ENCODE measurements at places on chromosomes 4 and X.

- no peak for DNase-seq
Measured at GRCh38 chrX:20382518-20383297, 116.0 kb upstream of the RPS6KA3 start.

GRCh38 chrX:6777238-6778002, 242.5 kb upstream of the VCX3A start:
- no peak for DNase-seq

- no peak for DNase-seq
Measured at GRCh38 chr4:145299380-145300076, 119.1 kb upstream of the OTUD4 start.

DNA sequence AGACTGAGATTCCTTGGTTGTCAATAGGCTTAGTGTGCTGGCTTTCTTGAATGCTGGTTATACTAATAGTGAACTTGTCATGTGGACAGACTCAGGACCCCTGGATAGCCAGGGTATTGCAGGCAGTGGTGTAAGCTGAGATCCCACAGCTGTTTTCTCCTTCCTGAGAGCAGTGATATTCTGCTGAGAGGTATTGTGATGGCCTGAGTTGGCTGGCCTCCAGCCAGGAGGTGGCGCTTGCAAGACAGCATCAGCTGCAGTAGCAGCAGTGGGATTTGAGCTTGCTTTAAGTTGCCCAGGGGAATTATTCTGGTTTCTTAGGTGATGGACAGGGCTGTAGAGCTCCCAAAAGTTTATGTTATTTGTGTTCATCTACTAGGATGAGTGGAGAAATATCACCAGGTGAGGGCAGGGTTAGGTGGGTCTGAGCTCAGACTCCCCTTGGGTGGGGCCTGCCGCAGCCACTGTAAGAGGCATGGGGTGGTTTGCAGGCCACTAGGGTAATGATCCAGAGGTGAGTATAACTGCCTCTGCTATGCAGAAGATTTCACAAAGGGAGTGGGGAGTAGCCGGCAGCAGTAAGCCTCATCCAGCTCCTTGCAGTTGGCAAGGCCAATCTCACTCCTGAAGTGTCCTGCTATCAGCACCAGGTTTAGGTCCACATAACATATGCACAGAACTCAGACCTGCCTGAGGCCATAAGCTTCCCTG, 66.2 kb downstream of the IL15 start:
- DNase-seq = no peak

- DNase-seq = no peak
Measured at GRCh38 chrX:148412006-148412405, 88.4 kb upstream of the AFF2 start.

- DNase-seq = no peak
Measured at GRCh38 chr4:78355306-78355705, 196.3 kb upstream of the ANXA3 start.

DNA sequence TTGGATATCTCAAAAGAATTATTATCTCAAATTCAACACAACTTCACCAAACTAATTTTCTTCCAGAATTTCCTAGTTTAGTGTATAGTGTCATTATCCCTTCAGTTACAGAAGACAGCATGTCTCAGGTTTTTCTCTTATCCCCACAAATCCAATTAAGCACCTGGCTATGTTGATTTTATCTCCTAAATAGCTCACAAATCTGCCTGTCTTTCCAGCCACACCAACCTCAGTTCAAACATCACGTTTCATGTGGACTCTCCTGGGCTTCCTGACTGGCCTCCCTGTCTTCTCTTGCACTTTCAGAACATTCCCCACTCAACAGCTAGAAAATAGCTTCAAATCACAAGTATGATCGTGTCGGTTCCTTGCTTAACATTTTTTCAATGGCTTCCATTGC, 14.8 kb downstream of the STK32B start:
- DNase-seq = no peak

DNA sequence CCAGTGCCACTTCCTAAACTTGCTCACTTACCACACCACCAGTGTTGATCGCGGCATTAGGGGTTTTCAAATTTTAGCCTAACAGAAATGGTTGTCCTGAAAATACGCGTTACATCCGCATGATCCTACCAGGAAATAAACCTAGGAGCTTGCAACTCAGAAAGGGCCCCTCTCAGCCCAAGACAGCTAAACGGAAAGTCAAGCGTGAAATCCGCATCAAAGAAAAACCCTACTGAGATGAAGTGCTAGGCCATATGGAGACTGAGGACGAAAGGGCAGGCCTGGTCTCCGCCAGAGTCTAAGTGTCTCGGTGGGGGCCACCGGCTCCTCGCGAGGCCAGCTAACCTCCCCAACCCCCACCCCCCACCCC, 626 bp downstream of the YTHDC1 start:
- no peak for DNase-seq

GRCh38 chrX:52415304-52415703, 46.5 kb downstream of the XAGE2 start:
- DNase-seq = no peak

GRCh38 chr4:46270986-46271596, 118.8 kb downstream of the GABRA2 start:
- DNase-seq = no peak

DNA sequence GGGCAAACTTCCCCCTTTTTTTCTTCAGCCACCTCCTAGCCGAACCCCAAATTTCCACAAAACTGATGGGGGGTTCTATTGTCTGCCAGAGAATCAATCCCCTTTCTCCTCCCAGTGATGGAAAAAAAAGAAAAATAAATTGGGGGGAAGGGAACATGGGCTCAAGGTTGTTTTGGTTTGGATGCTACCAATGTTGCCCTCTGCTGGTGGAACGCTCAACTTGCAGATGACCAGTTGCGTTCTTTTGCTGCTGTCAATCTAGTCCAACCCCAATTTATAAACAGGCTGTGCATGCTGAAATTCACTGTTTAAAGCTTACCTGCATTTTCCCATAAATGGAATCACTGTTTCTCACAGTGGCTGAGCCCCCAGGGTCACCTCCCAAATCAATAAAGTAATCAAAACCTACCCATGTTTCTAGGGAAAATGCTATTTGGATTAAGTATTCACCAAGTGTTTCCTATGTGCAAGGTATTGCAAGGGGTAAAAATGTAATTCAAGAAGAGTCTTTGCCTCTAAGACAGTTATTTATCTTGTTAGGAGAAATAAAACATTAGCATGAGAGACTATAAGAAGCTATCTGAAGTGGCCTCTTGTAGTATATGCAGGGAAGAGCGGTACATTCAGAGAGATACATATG, 116.7 kb upstream of the TMEM164 start:
- DNase-seq = no peak

DNA sequence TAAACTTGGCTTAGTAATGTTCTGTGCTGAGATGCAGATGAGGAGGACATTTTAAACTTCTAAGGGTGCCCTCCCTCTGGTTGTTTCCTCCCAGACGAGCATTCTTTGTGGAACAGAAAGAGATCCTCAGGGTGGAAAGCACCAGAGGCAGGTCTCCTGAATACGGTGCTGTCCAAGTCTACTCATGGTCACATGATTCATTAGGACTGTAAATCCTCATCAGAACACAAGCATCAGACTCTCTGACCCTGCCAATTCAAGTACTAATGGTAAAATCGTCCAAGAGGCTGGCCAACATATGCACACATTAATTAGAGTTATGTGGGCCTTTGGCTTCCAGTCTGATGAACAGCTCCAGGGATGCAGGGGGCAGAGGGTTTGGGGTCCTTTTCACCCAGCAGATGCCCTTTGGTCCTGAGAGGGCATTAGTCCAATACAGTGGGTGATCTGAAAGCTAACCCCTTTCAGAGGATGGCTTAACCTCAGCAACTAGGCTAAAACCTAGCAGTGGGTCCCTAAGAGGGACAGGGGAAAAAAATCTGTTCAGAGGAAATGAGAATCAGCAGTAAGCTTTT, 18.2 kb downstream of the HAND2 start:
- DNase-seq = no peak

DNA sequence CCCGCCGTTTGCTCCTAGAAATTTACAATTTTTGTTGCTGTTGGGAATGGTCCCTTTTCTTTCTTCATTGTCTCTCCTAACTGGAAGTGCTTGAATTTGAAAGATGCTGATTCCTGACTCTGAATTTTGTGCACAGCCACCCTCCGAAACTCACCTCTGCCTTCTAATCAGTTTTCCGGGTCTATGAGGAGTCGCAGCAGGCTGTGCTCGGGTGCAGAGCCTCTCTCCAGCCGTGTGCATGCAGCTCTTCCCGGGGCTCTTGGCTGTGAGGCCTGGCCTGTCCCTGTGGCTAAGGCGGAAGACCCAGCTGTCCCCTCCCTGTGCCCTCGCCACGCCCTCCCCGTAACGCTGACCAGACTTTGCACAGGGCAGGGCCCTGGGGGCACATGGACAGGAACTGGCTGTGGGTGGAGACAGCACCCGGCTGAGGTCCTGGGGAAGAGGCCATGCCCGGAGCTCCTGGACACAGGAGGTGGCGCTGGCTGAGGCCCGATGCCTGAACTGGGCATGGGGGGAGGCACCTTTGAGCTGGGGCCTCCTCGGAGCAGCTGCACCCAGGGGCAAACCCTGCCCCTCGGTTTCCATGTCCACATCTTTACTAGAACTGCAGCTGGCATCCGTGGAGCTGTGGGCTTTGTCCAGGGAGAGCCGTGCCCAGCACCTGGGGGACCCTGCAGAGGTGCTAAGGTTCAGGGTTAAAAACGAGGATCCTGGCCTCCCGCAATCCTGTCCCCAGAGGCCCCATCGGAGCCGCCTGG, 32.6 kb upstream of the SPON2 start:
- peak; percentile 55 for DNase-seq

DNA sequence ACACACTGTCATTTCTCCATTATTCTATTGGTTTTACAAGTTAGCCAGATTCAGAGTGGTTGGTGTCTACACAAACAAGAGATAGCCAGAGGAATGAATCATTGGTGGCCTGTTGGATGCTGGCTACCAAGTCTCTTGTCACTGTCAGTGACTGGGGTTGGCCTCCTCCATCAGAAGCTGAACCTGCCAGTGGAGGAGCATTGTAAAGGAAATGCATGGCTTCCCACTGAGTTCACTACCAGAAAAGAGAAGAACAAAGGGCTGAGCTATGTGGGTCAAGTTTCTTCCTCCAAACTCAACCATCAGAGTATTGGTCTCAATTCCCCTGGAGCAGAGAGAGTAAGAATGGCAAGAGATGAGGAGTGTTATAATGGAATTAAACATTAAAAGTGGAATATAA, 26.5 kb upstream of the ANKRD50 start:
- no peak for DNase-seq

GRCh38 chr4:106312377-106312776, 3.6 kb downstream of the TBCK start:
- DNase-seq = no peak

Data from natural killer cell treated with Interleukin-12 subunit alpha and Interleukin-12 subunit beta and Interleukin-15 and Interleukin-18, amount 100 ng/mL, for 72 hours (primary cell).